ENCODE measurements at places on chromosomes 1 and 21. TPM values are rescaled to one million over a fixed set of nuclear protein-coding genes. Genes with fewer than 3 reads are reported as not detected.

DNA sequence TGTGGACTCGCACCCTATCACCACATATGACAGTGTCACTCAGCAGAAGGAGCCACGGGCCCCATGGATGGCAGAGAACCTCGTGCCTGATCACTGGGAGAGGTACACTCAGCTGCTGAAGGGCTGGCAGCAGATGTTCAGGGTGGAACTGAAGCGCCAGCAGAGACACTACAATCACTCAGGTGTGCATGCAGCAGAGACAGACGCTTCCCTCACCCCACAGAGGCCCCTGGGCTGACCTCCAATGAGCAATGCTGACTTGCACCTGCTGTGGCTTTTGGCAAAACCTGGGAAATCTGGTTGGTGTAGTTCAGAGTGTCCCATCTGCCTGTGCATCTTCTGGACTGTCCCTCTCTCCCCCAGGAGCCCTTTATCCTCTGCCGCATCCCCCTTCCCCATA lies 51.9 kb downstream of the KIAA1614 start:
- H3K4me1 ChIP-seq: peaks cover 2% of the 10 kb centered on the region
- no peak overlapping the region for H3K4me3 ChIP-seq
- H3K27ac ChIP-seq: peak overlapping the region; percentile 78
- no peak for DNase-seq

DNA sequence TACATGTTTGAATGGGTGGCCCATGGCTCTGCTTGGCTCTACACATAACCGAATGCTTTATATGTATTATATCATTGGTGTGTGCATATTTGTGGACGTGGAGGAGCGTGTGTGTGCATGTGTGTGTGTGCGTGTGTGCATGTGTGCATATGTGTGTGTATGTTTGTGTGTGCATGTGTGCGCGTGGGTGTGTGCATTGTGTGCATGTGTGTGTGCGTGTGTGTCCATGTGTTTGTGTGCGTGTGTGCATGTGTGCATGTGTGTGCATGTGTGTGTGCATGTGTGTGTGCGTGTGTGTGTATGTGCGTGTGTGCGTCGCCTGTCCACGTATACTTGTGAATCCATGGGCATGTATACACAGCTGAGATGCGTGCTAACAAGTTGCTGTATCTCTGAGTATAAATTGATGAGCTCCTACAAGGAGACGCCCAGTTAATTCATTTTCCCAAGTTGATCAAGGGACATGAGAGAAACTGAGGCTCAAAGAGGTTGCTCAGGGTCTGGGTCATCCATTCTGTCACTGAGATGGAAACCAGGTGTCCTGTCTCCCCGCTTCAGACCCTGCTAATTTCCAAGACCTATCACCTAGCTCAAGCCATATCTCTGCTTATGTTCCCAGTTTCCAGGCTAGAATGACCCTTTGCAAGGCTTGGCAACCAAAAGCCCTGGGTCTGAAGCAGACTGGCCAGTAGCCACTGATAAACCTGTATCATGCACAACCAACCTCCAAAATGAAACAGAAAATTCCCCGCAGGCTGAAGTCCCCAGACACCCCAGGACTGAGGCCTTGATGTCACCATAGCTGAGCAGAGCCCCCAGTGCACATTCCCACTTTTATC lies 2.8 kb upstream of the CTRC start:
- H3K27ac ChIP-seq: no peak overlapping the region
- H3K36me3 ChIP-seq: no peaks in the 10 kb centered on the region
- H3K4me3 ChIP-seq: no peak overlapping the region
- DNase-seq: no peak

Gene CHRM3
- total RNA-seq: 3.0 TPM

DNA sequence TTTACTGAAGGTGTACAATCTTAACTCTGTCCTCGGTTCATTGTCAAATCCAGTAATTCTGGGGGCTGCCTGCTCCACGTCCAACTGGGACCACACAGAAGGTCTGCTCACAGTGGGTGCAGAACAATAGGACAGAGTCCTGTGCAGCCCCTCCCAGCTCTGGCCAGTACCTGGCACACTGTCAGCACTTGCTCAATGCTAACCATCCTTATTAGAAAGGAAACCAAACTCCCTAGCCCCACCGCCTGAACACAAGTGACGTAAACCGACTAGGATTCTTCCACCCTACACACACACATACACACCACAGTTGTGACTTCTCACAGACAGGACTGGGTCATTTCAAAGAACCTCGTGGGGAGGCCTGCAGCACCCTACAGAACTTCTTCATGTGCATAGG lies 5.2 kb downstream of the BCAR3 start:
- no peak overlapping the region for H3K27ac ChIP-seq
- peaks cover 18% of the 10 kb centered on the region for H3K27me3 ChIP-seq
- peaks cover 32% of the 10 kb centered on the region for H3K4me1 ChIP-seq
- no peak overlapping the region for H3K4me3 ChIP-seq
- DNase-seq: no peak

GRCh38 chr1:40772146-40772955 lies 11.2 kb upstream of the KCNQ4 start:
- DNase-seq: no peak
- H3K27ac ChIP-seq: no peak overlapping the region

- no peak overlapping the region for H3K27ac ChIP-seq
- no peaks in the 10 kb centered on the region for H3K36me3 ChIP-seq
- H3K4me3 ChIP-seq: no peak overlapping the region
Measured at GRCh38 chr1:36562181-36562685, 79.5 kb upstream of the CSF3R start.

- no peaks in the 10 kb centered on the region for H3K27me3 ChIP-seq
- peaks cover 4% of the 10 kb centered on the region for H3K36me3 ChIP-seq
- H3K27ac ChIP-seq: no peak overlapping the region
- DNase-seq: no peak
Measured at GRCh38 chr1:49197081-49197480, 420.4 kb upstream of the BEND5 start.

DNA sequence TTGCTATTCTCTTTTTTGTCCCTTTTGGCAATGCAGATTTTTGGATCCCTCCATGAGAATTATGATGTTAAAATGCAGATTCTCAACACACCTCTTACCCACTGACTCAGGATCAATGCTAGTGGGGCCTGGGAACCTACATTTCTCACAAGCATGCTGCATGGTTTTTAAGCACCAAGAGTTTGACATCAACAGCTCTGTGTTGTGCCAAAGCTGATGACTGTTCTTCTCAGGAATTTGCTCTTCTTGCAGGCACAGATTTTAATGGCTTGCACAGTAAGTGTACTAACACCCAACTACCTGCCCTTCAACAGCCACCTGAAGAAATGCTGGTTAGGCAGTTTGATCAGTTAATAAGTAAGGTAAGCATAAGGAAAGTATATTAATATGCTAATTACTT lies 468.7 kb downstream of the PTBP2 start:
- no peak for DNase-seq
- no peak overlapping the region for H3K4me3 ChIP-seq
- peaks cover 9% of the 10 kb centered on the region for H3K4me1 ChIP-seq

Gene DISC1
- total RNA-seq: 6.1 TPM

Gene LGR6
- total RNA-seq: 0.47 TPM

GRCh38 chr1:94729267-94729666 lies 90.9 kb upstream of the SLC44A3 start:
- H3K36me3 ChIP-seq: peaks cover 36% of the 10 kb centered on the region
- no peak overlapping the region for H3K27ac ChIP-seq
- H3K27me3 ChIP-seq: no peaks in the 10 kb centered on the region

DNA sequence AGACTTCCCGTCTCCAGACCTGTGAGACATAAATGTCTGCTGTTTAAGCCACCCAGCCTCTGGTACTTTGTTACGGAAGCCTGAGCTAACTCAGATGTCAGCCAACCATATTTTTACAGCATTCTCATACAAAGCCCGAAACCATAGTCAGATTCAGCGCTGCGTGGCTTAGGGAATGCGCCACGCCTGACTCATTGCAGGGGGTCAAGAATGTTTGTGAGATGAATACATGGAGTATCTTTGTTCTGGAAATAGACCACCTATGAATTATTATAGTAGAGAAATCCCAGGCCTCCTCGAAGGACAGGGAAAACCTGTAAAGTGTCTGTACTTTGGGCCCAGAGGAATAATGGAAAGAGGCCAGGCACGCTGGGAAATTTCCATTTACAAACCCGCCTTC lies 434.8 kb downstream of the CAMTA1 start:
- peaks cover 22% of the 10 kb centered on the region for H3K27me3 ChIP-seq
- no peaks in the 10 kb centered on the region for H3K36me3 ChIP-seq
- no peaks in the 10 kb centered on the region for H3K4me1 ChIP-seq
- no peak overlapping the region for H3K27ac ChIP-seq
- DNase-seq: no peak
- no peak overlapping the region for H3K4me3 ChIP-seq

- no peak overlapping the region for H3K4me3 ChIP-seq
- H3K27me3 ChIP-seq: no peaks in the 10 kb centered on the region
- no peaks in the 10 kb centered on the region for H3K36me3 ChIP-seq
Measured at GRCh38 chr1:183685112-183685713, 32.1 kb upstream of the APOBEC4 start.

Gene CD101
- 3.3 TPM for total RNA-seq

DNA sequence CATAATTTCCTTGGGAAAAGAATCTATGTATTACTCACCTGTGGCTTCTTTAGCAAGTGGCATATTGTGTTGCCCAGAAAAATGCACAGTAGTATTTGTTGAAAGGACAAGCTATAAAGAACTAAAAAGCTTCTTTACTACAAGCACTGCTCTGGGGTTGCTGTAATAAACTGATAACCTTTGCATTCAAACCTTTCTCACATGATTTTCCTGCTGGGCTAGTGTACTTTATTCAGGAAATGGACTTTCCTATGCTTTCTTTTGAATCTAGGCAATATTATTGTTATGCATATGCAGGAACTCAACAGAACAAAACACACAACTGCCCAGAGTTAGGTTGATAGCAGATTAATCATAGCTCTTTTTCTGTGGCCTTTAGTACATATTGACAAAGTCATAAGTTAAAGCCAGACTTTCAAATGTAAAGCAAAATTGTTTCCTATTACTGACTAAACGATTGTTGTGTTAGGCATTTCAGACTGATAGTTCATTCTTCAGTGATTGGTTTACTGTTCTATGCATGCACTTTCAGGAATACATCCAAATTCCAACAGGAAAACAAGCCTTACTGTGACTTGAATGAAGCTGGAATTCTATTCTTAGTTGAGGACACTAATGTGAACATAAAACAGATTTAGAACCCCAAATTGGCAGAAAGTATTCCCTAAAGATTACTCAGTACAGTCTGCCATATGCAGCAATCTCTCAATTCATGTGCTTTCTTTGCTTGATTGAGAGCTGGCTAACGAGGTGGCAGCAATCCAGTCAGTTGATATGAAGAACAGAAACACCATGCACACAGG lies 564.3 kb upstream of the NEGR1 start:
- H3K4me1 ChIP-seq: peaks cover 5% of the 10 kb centered on the region
- no peak overlapping the region for H3K4me3 ChIP-seq
- no peak overlapping the region for H3K27ac ChIP-seq
- no peaks in the 10 kb centered on the region for H3K36me3 ChIP-seq

DNA sequence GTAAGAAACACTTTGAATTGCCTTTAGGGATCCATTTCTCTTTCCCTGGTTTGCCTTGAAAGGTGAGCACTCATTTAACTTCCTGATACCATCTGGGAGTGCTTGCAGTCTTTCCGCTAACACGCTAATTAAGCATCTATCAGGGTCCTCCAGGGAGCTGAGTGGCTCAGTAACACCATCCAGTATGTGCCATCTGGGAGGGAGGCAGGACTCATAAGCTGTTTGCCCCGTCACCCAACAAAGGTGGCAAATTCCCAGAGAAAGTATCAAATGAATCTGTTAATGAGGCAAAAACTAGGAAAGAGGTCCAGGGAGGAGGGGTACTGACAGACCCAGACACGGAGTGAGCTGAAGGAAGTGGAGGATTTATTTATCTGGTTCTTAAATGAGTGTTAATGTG lies 430.9 kb downstream of the HLX start:
- no peaks in the 10 kb centered on the region for H3K36me3 ChIP-seq
- H3K4me3 ChIP-seq: no peak overlapping the region
- H3K27me3 ChIP-seq: peaks cover 3% of the 10 kb centered on the region
- peaks cover 6% of the 10 kb centered on the region for H3K4me1 ChIP-seq
- peak overlapping the region; percentile 82 for H3K27ac ChIP-seq

DNA sequence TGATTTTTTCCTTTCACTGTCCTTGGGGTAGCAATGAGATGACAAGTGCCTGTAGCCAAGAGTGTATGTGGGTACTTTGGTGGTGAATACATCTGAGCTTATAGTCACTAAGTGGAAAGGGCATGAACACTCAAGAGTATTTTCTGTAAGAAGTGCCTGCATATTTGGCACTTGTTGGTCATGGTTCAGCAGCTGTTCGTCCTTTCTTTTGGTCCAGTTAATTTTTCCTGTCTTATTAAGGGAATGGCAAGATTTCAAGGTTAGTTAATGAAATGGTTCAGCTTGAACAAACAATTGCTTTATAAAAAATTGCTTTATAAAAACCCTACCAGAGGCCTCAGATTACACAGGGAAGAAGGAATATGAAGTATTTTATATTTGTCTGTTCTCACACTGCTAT lies 48.6 kb upstream of the GPR52 start:
- H3K4me3 ChIP-seq: no peak overlapping the region
- no peak for DNase-seq
- peaks cover 3% of the 10 kb centered on the region for H3K36me3 ChIP-seq
- no peak overlapping the region for H3K27ac ChIP-seq

DNA sequence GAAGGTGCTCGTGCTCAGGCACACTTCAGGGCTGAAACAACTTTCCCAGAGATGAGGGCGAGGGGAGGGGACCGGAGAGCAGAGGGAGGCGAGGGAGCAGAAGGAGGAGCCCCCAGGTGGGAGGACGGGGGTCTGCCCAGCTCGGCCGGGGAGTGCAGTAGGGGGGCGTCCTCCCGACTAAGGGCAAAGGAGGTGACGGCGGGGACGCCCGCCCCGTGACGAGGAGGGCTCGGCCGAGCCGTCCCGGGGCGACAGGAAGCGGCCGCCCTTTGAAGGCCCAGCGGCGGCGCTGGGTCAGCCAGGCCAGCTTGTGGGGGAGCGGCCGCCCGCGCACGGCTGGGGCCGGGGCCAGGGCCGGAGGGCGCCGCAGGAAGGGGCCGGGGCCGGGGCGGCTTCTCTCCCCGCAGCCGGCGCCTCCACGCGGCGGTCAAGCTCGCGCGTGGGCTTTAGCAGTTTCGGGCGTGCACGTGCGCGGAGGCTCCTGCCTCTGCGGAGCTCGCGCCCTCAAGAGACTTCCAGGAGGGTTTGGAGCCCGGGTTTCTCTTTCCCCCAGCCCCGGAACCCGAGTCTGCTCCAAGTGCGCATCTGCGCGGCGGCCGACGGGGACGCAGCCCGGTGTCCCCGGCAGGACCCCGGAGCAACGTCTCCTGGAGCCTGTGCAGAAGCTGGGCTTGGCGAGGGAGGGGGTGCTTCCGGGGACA lies 100.8 kb upstream of the SLC45A1 start:
- H3K27me3 ChIP-seq: peaks cover 3% of the 10 kb centered on the region
- peak overlapping the region; percentile 67 for H3K4me3 ChIP-seq
- peak overlapping the region; percentile 89 for H3K27ac ChIP-seq
- peaks cover 18% of the 10 kb centered on the region for H3K4me1 ChIP-seq

DNA sequence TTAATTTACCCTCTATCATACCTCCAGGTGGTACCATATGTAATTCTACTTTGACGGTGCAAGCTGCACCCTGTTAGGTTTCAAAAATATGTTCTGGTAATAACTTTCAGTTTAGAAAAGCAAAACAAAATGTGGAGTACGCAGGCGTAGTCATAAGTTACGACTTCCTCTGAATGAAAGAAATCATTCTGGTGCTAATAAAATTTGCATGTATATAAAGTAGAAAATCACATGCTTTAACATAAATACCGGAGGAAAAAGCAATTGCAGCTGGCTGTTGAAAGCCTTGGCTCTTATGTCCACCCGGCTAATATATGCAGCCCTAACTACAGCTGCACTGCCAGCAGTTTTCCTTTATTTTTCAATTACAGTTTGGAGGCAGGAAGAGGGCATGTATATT lies 65.2 kb upstream of the TMPRSS15 start:
- H3K27me3 ChIP-seq: no peaks in the 10 kb centered on the region
- H3K4me1 ChIP-seq: no peaks in the 10 kb centered on the region

Gene TMEM125
- total RNA-seq: 41.1 TPM

Gene LRRC71
- total RNA-seq: not detected

All from progenitor cell of endocrine pancreas (in vitro differentiated cells).